NCI-H187 treated with DMSO at 0.1 percent for 48 hours (cell line): ENCODE measurements at places on chromosomes 16 and 17.

DNA sequence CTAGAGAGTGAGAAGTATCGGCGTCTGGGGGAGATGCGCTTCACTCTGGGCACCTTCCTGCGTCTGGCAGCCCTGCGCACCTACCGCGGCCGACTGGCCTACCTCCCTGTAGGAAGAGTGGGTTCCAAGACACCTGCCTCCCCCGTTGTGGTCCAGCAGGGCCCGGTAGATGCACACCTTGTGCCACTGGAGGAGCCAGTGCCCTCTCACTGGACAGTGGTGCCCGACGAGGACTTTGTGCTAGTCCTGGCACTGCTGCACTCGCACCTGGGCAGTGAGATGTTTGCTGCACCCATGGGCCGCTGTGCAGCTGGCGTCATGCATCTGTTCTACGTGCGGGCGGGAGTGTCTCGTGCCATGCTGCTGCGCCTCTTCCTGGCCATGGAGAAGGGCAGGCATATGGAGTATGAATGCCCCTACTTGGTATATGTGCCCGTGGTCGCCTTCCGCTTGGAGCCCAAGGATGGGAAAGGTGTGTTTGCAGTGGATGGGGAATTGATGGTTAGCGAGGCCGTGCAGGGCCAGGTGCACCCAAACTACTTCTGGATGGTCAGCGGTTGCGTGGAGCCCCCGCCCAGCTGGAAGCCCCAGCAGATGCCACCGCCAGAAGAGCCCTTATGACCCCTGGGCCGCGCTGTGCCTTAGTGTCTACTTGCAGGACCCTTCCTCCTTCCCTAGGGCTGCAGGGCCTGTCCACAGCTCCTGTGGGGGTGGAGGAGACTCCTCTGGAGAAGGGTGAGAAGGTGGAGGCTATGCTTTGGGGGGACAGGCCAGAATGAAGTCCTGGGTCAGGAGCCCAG is 2.8 kb downstream of the SPHK1 start:
- DNase-seq = no peak

DNA sequence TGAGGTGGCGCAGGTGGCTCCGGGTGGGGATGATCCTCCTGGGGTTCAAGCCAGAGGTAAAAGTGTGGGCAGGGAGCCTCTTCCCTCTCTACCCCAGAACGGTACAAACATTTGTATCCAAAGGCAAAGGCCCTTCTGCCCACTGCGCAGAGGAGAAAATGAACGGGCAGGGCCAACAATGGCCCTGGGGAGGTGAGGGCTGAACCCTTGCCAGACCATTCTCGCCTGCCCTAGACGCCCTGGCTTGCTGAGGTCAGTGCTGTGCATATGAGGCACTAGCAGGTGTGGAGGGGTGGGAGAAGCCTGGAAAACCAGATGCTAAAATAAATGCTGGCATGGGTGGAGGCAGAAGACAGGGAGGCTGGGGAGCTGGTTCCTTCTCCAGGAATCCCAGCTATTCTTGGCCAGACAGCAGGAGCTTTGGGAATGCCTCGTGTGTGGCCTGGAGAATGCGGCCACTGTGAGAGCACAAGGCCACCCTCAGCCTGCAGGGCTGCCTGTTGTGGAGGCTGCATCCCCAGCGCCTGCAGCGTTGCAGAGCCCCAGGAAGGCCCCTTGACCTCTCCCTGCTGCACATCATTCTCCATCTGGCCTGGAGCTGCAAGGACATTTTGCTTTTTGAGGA is 4.5 kb downstream of the C17orf50 start:
- no peak for DNase-seq

- no peak for DNase-seq
These were observed 42.7 kb downstream of the GNA13 start for GRCh38 chr17:65013613-65014391.

- DNase-seq = no peak
These were observed 3.7 kb downstream of the TADA2A start for GRCh38 chr17:37410357-37410756.

- DNase-seq = no peak
These were observed 7.3 kb downstream of the GNA13 start for GRCh38 chr17:65049085-65049756.

DNA sequence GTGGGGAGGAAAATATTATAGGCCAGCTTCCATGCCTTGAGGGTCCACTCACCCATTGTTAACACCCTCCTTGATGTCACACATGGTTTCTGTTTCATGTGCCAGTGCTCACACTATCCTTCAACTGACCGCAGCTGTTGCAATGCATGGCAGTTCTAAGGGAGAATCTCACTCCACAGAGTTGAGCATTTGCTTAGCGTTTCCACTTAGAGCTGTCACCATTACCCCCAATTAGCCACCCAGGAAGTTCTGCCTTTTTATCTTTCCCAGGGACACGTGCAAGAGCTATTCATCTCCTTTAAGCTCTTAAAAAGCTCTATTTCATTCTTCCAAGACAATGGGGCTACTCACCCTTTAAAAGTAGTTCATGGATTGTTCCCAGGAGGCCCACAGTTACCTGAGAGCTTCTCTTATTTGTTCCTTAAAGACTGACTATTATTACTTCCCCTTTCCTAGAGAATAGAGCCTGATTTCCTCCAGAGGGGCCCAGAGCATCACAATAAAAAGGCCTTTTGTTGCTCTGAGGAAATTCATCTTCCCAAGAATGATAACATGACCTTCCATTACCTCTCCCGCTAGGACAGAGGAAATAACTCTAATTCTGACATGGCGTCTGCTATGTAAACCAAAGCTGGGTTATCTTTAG is 126.8 kb downstream of the CACNG3 start:
- no peak for DNase-seq
